Mucosa of gallbladder (tissue), 1 donor: ENCODE measurements at places on chromosomes 5 and 9. TPM values are rescaled to one million over a fixed set of nuclear protein-coding genes. Genes with fewer than 3 reads are reported as not detected.

DNA sequence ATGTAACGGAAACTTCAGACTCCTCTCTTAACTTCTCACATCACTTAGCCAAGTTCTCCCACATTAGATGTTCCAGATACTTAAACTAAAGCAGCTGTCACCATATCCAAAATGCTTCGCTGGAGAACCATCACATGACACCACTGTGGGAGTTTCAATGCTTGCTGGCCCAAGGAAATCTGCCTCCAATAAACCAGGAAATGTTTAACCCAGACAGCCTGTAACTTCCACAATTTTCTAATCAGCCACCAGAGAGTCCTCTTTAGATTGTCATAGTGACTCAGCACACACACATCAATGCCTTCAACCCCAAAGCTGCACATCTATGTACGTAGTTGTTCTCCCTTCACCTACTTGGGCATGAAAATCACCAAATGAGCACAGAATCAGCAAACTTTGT, 118.7 kb downstream of the LPAR1 start:
- no peak for DNase-seq

- DNase-seq: peak; percentile 9
Observed at GRCh38 chr5:334903-335739, 13.6 kb downstream of the AHRR start.

RAI14 gene
- total RNA-seq: 56.0 TPM

ACTBL2 gene
- total RNA-seq: not detected

TAF11L10 gene
- total RNA-seq: not detected
